ENCODE measurements at places on chromosomes 11 and 22. TPM values are rescaled to one million over a fixed set of nuclear protein-coding genes. Genes with fewer than 3 reads are reported as not detected.

GRCh38 chr11:62680825-62681240 is 2.0 kb upstream of the UBXN1 start:
- no peak overlapping the region for H3K4me3 ChIP-seq
- no peak for DNase-seq
- H3K4me1 ChIP-seq, result peaks cover 11% of the 10 kb centered on the region
- no peak overlapping the region for H3K27ac ChIP-seq

DNA sequence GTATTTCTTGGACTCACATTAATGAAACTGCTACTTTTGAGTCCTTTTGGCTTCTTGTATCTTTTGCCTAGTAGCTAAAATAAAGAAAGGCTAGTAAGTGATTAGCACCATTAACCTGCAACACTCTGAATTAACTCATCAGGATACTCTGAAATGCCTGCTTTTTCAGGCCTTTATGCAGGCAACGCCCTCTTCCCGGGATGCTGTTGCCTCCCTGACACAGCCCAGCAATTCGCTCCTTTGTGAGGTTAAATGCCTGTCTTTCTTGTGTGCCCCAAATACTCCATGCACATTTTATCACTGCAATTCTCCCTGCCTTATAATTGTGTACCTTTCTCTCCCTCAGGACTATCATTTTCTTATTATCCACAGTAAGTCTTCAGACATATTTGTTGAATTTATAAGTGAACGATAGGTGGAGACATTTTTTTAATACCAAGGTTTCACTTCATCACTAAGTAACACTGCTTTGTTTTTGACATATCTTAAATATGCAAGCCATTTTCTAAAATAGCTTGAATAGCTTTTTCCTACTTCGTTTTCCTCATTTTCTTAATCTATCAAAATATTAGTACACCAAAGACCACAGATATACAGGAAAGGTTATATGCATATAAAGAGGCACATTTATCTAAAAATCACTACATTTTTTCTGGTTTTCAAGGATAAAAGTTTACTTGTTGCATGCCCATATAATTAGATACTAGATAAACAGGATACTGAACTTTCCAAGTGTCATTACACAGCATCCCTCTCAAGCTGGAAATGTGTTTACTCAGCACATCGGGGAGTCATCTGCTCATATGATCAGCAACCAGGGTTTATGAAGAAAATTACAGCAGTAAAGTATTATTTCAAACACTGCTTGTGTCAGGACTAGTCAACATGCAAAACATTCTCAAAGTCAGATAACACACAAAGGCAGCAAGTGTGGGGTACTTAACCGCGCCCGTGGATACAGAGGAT is 48.5 kb upstream of the DDI1 start:
- H3K27me3 ChIP-seq, result no peaks in the 10 kb centered on the region
- H3K4me3 ChIP-seq, result no peak overlapping the region
- DNase-seq, result no peak
- no peaks in the 10 kb centered on the region for H3K4me1 ChIP-seq

Gene SLC7A4
- total RNA-seq, result not detected

Gene SEC14L3
- not detected for total RNA-seq

Gene ART1
- not detected for total RNA-seq

- H3K36me3 ChIP-seq, result peaks cover 20% of the 10 kb centered on the region
- H3K4me3 ChIP-seq, result no peak overlapping the region
- no peak for DNase-seq
- H3K4me1 ChIP-seq, result peaks cover 48% of the 10 kb centered on the region
- no peaks in the 10 kb centered on the region for H3K27me3 ChIP-seq
These were observed 34.9 kb downstream of the CD44 start for GRCh38 chr11:35173616-35174566.

DNA sequence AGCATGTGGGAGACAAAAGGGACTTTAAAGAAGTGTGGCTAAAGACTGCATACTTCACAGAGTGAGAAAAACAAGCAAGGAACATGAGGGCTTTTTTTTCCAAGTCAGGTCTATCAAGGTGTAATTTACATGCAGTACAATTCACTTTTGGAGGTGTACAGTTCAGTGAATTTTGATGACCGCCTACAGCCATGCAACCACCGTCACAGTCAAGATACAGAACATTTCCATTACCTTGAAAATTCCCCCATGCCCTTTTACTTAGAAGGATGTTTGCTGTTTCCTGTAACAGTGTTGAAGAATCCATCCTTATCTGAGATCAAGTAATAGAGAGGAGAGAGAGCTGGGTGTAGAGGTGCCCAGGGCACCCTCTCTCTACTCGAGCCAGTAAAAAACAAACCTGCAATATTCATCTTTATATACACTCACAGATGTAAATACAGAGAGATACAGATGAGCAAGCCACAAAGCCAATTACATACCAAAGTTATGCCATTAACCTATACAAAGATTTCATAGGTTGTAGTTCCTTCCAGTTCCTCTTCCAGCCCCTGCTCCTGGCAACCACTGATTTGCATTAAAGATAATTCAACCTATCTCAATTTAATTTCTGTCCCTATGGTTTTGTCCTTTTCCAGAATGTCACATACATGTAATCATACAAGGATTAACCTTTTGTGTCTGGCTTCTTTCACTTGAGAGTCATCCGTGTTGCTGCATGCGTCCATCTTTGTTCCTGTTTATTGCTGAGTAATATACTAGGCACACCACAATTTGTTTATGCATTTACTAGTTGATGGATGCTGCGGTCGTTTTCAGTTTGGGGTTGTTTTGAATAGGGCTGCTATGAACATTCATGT is 35.0 kb upstream of the RASD2 start:
- no peak overlapping the region for H3K4me3 ChIP-seq
- H3K27me3 ChIP-seq, result no peaks in the 10 kb centered on the region
- H3K27ac ChIP-seq, result no peak overlapping the region
- H3K36me3 ChIP-seq, result no peaks in the 10 kb centered on the region

GRCh38 chr22:48659404-48659996 is 1168.2 kb downstream of the BRD1 start:
- H3K4me1 ChIP-seq, result no peaks in the 10 kb centered on the region
- no peak overlapping the region for H3K27ac ChIP-seq
- H3K36me3 ChIP-seq, result no peaks in the 10 kb centered on the region
- no peaks in the 10 kb centered on the region for H3K27me3 ChIP-seq
- no peak overlapping the region for H3K4me3 ChIP-seq
- DNase-seq, result no peak

DNA sequence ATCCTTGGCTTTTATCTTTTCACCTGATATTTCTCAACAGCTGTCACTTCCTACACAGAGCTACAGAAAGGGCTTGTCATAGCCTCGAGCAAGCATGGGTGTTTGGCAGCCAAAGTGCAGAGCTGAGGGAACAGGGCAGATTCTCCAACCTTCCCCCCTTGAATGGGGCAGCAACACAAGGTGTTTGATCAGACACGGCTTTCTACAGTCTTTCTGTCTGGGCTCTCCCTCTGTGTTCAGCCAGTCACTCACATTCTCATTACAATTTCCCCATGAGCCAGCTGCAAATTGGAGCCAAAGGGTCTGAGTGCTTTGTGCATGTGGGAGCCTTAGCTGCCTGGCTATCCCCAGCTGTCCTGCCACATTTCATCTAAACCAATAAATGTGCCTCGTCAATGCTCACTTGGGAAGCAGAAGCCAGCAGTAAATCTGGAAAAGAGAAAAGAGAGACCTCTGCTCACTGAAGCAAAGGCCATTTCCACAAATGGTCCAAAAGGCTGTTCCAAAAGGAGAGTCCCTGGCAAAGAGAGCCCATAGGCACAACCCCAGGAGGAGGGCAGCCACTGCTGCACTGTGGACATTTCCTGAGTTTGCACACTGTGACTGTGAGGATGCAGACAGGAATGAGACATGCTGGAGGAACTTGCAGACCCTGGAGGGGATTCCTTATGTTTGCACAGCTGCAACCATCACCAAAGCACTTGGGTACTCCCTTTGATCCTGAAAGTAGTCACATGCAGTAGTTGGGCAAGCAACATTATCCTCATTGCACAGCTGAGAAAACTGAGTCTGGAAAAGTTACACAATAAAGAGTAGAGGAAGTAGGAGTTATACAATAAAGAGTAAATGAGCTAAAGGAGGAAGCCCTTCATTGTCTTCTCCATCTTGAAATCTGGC is 186.8 kb downstream of the FAM181B start:
- no peaks in the 10 kb centered on the region for H3K27me3 ChIP-seq
- no peak overlapping the region for H3K27ac ChIP-seq
- no peak overlapping the region for H3K4me3 ChIP-seq
- DNase-seq, result no peak

DNA sequence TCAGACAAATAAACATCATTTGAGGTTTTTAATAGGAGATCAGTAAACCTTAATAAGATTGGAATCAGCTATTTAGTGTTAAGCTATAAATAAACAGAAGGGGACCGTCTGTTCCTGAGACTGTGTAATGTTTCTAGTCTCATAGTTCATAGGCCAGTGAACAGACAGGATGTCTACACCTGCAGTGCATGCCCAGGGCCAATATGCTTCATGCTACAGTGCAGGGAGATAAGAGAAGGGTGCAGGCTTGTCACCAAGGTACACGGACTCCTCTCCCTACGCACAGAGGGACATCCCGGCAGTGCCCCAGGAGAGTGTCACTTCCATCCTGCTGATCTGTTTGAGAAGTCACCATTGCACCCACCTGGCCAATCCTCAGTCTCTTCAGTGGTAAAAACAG is 148.6 kb downstream of the OPCML start:
- H3K27me3 ChIP-seq, result no peaks in the 10 kb centered on the region
- no peaks in the 10 kb centered on the region for H3K4me1 ChIP-seq
- no peak overlapping the region for H3K4me3 ChIP-seq
- H3K27ac ChIP-seq, result no peak overlapping the region
- H3K36me3 ChIP-seq, result no peaks in the 10 kb centered on the region

Gene IGLL1
- not detected for total RNA-seq

Gene GAL3ST1
- total RNA-seq, result 1.5 TPM

Gene KCNJ4
- not detected for total RNA-seq

Gene MUC6
- 13.1 TPM for total RNA-seq

- H3K27me3 ChIP-seq, result no peaks in the 10 kb centered on the region
- no peak for DNase-seq
- H3K4me3 ChIP-seq, result no peak overlapping the region
- no peak overlapping the region for H3K27ac ChIP-seq
- H3K36me3 ChIP-seq, result no peaks in the 10 kb centered on the region
These were observed 27.3 kb downstream of the SYT7 start for GRCh38 chr11:61553373-61554171.

Gene PCF11
- total RNA-seq, result 114 TPM
